ENCODE measurements at places on chromosomes 3 and 15. TPM values are rescaled to one million over a fixed set of nuclear protein-coding genes. Genes with fewer than 3 reads are reported as not detected.
A peak's percentile ranks its signal among the peaks of the same experiment; 100 is the strongest.

DNA sequence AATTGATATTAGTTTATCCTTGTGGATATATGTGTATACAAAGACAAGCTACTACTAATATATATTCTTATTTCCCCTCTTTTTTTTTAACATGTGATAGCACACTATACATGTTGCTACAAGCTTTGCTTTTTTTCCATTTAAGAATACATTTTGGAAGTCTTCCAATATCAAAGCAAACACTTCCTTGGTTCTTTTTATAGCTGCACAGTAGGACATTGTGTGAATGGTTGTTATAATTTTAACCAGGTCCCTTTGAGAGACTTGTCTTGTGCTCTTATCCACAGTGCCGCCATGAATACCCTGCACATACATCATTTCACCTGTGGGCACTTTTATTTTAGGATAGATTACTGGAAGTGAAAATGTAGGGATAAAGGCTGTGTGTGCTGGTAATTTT is 88.7 kb downstream of the CACNA2D3 start:
- H3K4me1 ChIP-seq: no peaks in the 10 kb centered on the region
- DNase-seq: no peak
- no peaks in the 10 kb centered on the region for H3K36me3 ChIP-seq
- H3K27me3 ChIP-seq: no peaks in the 10 kb centered on the region
- H3K4me3 ChIP-seq: no peak overlapping the region
- no peak overlapping the region for H3K27ac ChIP-seq

DNA sequence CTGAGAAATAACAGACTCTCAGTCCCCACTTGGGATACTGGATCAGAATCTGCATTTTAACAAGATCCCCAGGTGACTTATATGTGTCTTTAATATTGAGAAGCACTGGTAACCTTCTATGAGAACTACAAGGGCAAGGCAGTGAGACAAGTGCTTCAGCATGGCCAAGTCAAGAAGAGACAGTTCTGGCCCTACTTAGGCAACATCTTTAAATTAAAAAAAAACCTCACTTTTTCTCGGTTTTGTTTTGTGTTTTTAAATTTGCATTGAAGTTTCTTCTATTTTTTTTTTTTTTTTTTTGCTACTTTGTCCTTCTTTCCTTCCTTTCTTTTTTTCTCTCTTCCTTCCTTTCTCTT is 42.5 kb upstream of the SPTSSB start:
- DNase-seq: no peak
- peaks cover 8% of the 10 kb centered on the region for H3K27me3 ChIP-seq
- no peak overlapping the region for H3K4me3 ChIP-seq

GRCh38 chr3:4888913-4889846 is 90.1 kb upstream of the BHLHE40 start:
- DNase-seq: peak; percentile 27
- H3K36me3 ChIP-seq: peaks cover 18% of the 10 kb centered on the region
- H3K27me3 ChIP-seq: no peaks in the 10 kb centered on the region
- peaks cover 34% of the 10 kb centered on the region for H3K4me1 ChIP-seq

The CASR gene
- not detected for total RNA-seq

DNA sequence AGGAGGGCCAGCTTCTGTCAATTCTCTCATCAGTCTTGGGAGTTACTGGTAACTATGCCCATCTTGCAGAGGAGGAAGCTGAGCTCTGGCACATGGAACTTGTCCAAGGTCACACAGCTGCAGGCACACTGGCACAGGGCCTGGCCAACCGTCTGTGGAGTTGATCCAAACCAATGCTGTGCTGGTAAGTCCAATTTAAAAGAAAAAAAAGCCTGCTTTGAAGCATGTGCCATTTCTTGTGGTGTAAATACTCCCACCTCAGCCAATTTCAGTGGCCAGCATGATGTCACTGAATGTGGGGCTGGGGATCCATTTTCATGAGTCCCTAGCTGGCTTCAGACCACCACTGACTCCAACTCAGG is 83.4 kb downstream of the CHSY1 start:
- H3K4me3 ChIP-seq: peak overlapping the region; percentile 44
- DNase-seq: no peak
- no peaks in the 10 kb centered on the region for H3K27me3 ChIP-seq
- H3K36me3 ChIP-seq: peaks cover 19% of the 10 kb centered on the region
- peak overlapping the region; percentile 88 for H3K27ac ChIP-seq
- peaks cover 23% of the 10 kb centered on the region for H3K4me1 ChIP-seq

- H3K27ac ChIP-seq: no peak overlapping the region
- H3K4me3 ChIP-seq: no peak overlapping the region
- H3K4me1 ChIP-seq: peaks cover 7% of the 10 kb centered on the region
- H3K36me3 ChIP-seq: no peaks in the 10 kb centered on the region
- no peak for DNase-seq
These were observed 6.3 kb upstream of the CA12 start for GRCh38 chr15:63387748-63388493.

DNA sequence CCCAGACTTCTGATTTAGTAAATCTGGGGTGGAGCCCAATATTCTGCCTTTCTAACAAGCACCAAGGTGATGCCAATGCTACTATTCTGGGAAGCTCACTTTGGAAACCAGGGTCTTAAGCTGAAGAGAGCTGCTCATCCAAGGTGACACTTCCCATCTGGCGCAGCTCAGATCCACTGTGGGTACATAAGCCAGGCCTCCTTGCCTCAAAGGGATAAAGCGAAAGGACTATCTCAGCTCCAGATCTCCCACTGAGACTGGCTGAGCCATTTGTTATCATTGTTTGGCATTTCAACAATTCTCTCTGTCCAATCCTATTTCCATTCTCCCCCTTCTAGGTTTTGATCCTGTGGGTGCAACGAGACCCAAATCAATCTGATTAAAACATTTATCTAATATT is 323.8 kb downstream of the GBE1 start:
- H3K4me1 ChIP-seq: no peaks in the 10 kb centered on the region
- no peaks in the 10 kb centered on the region for H3K36me3 ChIP-seq
- H3K27ac ChIP-seq: no peak overlapping the region
- H3K4me3 ChIP-seq: no peak overlapping the region
- no peaks in the 10 kb centered on the region for H3K27me3 ChIP-seq
- DNase-seq: no peak

GRCh38 chr3:59425942-59426341 is 376.1 kb upstream of the CFAP20DC start:
- H3K27ac ChIP-seq: peak overlapping the region; percentile 54
- no peaks in the 10 kb centered on the region for H3K27me3 ChIP-seq
- no peaks in the 10 kb centered on the region for H3K36me3 ChIP-seq
- DNase-seq: peak; percentile 41

The TTLL13 gene
- 0.54 TPM for total RNA-seq

The FGF12 gene
- total RNA-seq: not detected

- peaks cover 22% of the 10 kb centered on the region for H3K27me3 ChIP-seq
- H3K4me1 ChIP-seq: peaks cover 23% of the 10 kb centered on the region
- H3K27ac ChIP-seq: no peak overlapping the region
- DNase-seq: no peak
- H3K4me3 ChIP-seq: no peak overlapping the region
These were observed 3.9 kb upstream of the TLE3 start for GRCh38 chr15:70101459-70102113.

GRCh38 chr15:73631915-73632669 is 1.1 kb downstream of the NPTN start:
- H3K36me3 ChIP-seq: peaks cover 3% of the 10 kb centered on the region
- H3K27ac ChIP-seq: peak overlapping the region; percentile 66
- no peak for DNase-seq
